ENCODE measurements at places on chromosomes 7 and 10.

DNA sequence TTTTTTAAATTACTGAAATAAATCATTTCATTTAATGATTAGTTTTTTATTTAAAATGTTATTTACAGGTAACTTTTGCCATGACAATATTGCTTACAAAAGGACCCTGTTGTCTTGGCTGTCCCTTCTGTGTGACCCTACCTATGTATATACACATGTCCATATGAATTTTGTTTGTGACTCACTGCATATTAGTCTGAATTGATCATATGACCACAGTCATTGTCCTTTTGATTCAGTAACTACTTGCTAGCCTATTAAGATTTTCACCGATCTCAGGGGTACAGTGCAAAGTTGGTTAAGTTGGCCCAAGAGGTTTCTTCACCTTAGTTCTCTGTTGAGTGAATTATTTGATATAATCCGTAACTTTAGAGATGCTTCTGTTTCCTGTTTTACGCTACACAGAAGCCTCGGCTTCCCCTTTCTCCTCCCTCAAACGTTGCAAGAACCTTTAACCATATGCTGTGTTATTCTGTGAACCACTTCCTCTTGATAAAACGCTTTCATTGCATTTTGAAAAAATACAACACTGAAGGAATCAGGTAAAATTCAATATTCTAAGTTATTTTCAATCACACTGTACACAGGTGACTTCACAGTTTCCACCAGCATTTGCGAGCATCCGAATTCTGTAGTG lies 43.9 kb downstream of the APBB1IP start:
- peak; percentile 81 for DNase-seq

GRCh38 chr7:143223784-143224183 lies 1.9 kb downstream of the TAS2R40 start:
- no peak for DNase-seq

- no peak for DNase-seq
Measured at GRCh38 chr7:103632972-103633371, 187.0 kb upstream of the SLC26A5 start.

GRCh38 chr10:123229927-123230630 lies 75.9 kb downstream of the BUB3 start:
- DNase-seq: no peak

DNA sequence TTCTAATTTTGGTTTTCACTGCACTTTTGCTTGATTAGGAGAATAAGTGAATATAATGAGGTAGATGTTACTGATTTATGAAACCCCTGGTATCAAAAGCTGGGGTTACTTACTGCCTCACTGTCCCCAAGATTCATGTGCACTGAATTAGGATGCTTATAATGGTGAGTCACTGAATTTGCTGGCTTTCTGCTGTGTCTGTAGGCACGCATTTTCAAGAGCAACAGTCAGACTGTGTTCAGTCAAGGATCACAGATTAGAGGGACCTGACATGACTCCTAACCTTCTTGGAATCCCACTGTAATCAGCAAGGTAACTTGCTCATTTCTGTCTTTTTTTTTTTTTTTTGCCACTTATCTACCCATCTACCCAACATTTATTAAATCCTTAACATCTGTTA lies 59.7 kb downstream of the GPR85 start:
- no peak for DNase-seq

DNA sequence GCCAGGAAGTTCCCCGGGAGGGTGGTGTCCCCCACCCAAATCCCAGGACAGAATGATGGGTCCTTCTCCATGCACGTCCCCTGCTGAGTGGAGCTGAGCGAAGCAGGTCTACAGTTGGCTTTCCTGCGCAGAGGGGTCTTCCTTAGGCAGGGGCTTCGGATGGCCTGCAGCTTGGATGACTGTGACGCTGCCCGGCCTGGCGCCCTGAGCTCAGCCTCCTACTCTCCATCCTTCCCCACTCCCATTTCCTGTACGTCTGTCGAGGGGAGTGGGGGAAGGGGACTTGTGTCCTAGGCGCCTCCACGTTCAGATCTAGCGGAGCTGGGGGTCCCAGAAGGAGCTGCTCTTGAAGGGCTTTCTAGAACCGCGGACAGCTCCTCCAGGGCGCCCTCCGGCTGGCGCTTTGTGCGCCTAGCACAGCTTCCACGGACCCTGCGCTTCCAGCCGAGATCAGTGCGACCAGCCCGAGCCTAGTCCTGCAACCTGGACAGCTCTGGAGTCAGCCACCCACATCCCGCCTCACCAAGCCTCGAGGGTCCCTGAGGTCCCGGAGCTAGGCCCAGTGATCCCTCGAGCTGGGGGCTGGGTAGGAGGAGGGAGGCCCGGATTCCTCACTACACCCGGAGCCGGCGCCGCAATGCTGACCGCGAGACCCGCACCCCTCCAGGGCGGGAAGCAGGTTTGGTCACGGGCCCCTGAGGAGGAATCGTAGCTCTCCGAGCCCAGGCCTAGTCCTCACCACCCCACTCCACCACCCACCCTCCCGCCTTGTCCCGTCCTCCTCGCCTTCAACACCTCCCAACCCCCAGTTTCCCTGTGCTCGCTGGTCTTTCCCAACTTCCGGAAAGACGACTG lies 1.9 kb downstream of the GRID1 start:
- DNase-seq: no peak

GRCh38 chr7:147474862-147475261 lies 1115.7 kb upstream of the C7orf33 start:
- DNase-seq: no peak

DNA sequence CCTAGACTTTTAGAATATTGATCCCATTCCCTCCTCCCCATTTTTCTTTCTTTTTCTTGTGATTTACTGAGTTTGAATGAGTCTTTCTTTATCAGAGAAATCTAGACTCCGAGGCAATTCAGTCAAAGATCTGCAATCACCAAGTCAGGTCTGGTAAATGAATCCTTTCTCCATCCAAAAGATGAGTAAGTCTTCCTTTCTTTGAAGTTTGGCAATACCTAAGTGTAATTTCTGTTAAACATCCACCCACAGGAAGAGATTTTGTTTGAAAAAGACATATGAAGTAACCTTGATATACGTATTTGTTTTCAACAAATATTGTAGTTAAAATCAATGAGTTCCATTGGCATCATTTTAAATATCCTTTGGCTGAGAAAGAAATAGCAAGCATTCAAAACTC lies 58.3 kb downstream of the SLC39A12 start:
- no peak for DNase-seq

- no peak for DNase-seq
Measured at GRCh38 chr7:110521357-110521911, 569.5 kb upstream of the LRRN3 start.

GRCh38 chr7:137960020-137960419 lies 41.9 kb downstream of the CREB3L2 start:
- peak; percentile 23 for DNase-seq

GRCh38 chr10:132458586-132459300 lies 61.7 kb downstream of the PWWP2B start:
- DNase-seq: peak; percentile 69

GRCh38 chr7:100008525-100008924 lies 6.9 kb upstream of the ZKSCAN1 start:
- no peak for DNase-seq
